Aorta (tissue), 5 donors: ENCODE measurements at places on chromosomes 4 and X.

DNA sequence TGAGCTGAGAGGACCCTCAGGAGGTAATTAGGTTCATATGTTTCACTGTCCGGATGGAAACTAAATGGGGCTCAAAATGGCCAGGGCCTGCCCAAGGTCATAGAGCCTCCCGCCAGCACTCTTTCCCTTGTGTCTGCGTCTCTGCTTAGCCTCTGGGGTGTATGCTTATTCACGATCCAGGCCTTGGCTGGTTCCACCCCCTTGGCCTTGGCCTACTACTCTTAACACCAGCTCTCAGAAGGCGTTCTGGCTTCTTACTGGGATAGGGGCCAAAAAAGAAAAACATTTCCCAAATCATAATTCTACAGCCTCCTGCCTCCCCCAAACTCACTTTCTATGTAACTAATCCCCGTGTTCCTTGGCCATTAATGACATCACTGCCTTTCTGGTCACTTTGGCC lies 68.8 kb downstream of the RTL5 start:
- H3K27me3 ChIP-seq: no peaks in the 10 kb centered on the region
- DNase-seq: peak; percentile 63
- H3K4me1 ChIP-seq: no peaks in the 10 kb centered on the region
- H3K4me3 ChIP-seq: no peak overlapping the region
- no peaks in the 10 kb centered on the region for H3K36me3 ChIP-seq

GRCh38 chr4:107721436-107722100 lies 1.5 kb upstream of the PAPSS1 start:
- no peak overlapping the region for H3K27ac ChIP-seq
- H3K27me3 ChIP-seq: no peaks in the 10 kb centered on the region
- H3K4me3 ChIP-seq: no peak overlapping the region
- H3K4me1 ChIP-seq: no peaks in the 10 kb centered on the region

DNA sequence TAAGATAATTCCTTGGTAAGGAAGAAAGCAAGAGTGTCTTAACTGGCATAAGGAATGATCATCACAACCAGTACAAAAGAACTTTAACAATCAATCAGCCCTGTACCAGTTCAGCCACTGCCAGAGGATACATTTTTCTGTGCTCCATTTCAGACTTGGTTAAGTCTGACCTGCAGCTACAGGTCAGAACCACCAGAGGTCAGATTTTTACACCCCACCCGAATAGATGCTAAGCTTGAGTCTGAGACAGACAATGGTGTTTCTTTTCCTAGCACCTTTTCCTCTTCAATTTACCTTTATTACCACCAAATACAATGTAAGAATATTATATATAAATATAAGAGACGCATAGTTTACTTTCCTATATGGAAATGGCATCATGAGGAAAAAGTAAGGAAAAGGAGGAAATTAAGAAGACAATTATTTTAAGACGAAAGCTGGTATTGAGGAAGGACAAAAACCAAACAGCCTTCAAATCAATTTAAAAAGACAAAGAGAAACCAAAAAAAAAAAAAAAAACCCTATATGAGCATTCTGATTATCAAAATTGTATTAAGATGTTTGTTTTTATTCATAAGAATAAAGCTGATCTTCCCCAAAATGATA lies 215.3 kb upstream of the TTC29 start:
- H3K4me1 ChIP-seq: no peaks in the 10 kb centered on the region
- H3K36me3 ChIP-seq: no peaks in the 10 kb centered on the region
- no peak overlapping the region for H3K4me3 ChIP-seq
- DNase-seq: no peak
- no peak overlapping the region for H3K27ac ChIP-seq
- H3K27me3 ChIP-seq: no peaks in the 10 kb centered on the region

GRCh38 chr4:174214101-174214878 lies 69.2 kb downstream of the FBXO8 start:
- no peak overlapping the region for H3K4me3 ChIP-seq
- no peaks in the 10 kb centered on the region for H3K36me3 ChIP-seq
- DNase-seq: no peak
- no peaks in the 10 kb centered on the region for H3K27me3 ChIP-seq

DNA sequence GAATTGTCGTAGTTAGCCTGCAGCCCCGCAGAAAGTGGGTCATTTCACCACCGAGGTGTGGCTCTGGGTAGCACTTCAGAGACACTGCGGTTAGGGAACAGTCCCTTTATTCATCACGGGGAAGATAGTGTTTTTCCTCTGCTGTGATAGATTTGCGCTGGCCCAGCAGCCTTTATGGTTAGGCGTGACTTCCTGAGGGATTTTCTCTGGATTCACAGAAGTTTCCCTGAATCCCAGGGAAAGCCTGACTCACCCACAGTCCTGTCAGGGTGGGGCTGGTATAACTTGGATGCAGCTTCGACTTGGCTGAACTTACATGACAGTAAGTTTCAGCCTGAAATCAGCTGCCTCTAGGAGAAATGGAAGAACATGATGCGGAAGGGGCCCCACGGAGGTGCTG lies 196.3 kb upstream of the HHIP start:
- no peak overlapping the region for H3K27ac ChIP-seq
- H3K27me3 ChIP-seq: no peaks in the 10 kb centered on the region
- DNase-seq: no peak
- H3K4me1 ChIP-seq: no peaks in the 10 kb centered on the region
- H3K36me3 ChIP-seq: no peaks in the 10 kb centered on the region

- H3K27me3 ChIP-seq: no peaks in the 10 kb centered on the region
- no peak overlapping the region for H3K4me3 ChIP-seq
- H3K27ac ChIP-seq: no peak overlapping the region
- DNase-seq: no peak
- H3K4me1 ChIP-seq: no peaks in the 10 kb centered on the region
Observed at GRCh38 chrX:75228854-75229253, 45.0 kb upstream of the UPRT start.

DNA sequence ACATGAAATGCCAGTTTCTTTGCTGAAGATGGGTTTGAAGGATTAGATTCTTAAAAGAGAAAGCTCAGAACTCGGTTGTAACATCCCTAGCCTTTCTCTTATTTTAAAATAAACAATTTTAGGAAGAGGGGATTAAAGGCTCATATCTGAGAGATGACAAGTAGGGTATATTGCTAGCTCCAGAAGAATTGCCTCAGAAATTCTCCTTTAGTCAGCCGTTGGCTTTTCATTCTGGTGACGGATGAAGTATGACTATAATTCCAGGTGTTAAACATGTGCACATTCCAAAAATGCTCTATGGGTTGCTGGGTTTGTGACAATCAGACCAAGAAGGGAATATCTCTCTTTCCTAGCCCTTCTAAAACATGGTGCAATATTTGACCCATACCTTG lies 17.8 kb downstream of the DKK2 start:
- no peak overlapping the region for H3K4me3 ChIP-seq
- no peaks in the 10 kb centered on the region for H3K36me3 ChIP-seq
- DNase-seq: no peak

DNA sequence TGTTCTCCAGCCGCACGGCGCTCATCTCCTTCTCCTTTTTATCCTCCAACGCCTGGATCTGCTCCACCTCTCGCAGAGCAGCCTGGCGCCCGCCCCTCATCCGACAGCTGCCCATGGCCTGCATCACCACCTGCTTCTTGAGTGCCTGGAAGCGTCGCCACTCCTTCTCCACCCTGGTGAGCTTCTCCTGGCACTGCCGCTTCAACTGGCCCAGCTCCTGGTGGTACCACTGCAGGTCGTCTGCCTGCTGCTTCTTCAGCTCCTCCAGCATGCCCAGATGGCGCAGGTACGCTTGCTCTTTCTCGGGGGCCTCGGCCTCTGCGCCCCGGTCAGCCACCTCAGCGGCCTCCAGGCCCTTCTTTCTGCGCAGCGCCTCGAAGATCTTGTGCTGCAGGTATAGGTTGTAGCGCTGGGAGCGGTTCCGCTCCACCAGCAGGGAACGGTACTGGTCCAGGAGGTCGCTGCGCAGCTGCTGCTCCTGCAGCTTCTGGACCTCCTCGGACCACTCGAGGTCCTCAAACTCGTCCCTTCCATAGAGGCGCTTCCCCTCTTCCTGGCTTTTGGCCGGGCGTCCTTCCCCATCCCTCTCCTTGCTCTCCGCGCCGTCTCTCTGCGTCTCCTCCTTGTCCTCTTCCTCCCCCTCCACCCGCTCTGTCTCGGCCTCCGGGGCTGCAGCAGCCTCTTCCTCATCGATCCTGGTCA lies 1.2 kb upstream of the TADA2B start:
- DNase-seq: no peak
- H3K4me1 ChIP-seq: no peaks in the 10 kb centered on the region
- H3K27me3 ChIP-seq: no peaks in the 10 kb centered on the region
- H3K36me3 ChIP-seq: no peaks in the 10 kb centered on the region
- H3K4me3 ChIP-seq: peak overlapping the region; percentile 18

DNA sequence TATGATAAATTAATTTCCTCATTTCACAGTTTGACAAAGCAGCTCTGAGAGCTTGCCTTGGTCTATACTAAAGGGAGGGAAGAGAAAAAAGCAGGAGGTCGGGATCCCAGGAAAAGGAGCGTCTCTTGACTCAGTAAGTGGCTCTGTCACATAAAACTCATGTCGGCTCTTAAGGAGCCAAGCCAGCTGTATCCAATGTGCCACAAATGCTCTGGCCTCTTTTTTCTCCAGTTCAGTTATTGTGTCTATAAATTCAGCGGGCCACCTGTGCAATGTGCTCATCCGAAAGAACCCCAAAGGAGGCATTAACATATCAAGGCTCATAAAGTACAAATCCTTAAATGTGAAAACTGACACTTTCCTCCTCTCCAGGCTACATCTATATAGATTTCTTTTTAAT lies 337.7 kb upstream of the FAM241A start:
- no peak for DNase-seq
- H3K36me3 ChIP-seq: no peaks in the 10 kb centered on the region
- no peaks in the 10 kb centered on the region for H3K27me3 ChIP-seq
- no peak overlapping the region for H3K4me3 ChIP-seq
- H3K27ac ChIP-seq: no peak overlapping the region

- no peaks in the 10 kb centered on the region for H3K36me3 ChIP-seq
- no peaks in the 10 kb centered on the region for H3K4me1 ChIP-seq
- DNase-seq: no peak
- no peak overlapping the region for H3K27ac ChIP-seq
- H3K27me3 ChIP-seq: no peaks in the 10 kb centered on the region
Observed at GRCh38 chr4:6153874-6154273, 46.5 kb downstream of the JAKMIP1 start.

GRCh38 chrX:107850422-107850765 lies 24.7 kb downstream of the MID2 start:
- no peak overlapping the region for H3K4me3 ChIP-seq
- no peaks in the 10 kb centered on the region for H3K27me3 ChIP-seq
- no peaks in the 10 kb centered on the region for H3K36me3 ChIP-seq
- no peak for DNase-seq
- H3K27ac ChIP-seq: no peak overlapping the region
- H3K4me1 ChIP-seq: no peaks in the 10 kb centered on the region
